GOT3 (cell line): ENCODE measurements at places on chromosomes 2 and 18.

- no peak for DNase-seq
Observed at GRCh38 chr18:32300914-32301313, 111.1 kb downstream of the MEP1B start.

- no peak for DNase-seq
Observed at GRCh38 chr2:20355131-20355530, 4.5 kb upstream of the PUM2 start.

DNA sequence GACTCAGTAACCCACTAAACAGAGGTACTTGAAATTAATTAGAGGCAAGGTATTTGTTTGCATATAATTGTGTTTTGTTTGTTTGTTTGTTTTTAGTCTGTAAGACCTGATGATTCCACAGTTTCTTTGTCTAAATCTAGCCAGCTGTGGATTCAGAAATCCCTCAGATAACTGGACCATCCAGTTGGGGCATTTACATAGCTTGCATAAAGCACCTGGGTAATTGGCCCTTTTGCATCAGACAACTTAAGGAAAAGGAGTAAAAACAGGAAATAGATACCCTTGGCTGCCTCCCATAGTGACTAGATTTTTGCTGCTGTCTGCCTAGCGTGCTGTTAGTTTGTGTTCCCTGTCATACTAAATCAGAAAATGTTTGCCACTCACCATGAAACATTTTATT is 46.6 kb upstream of the XIRP2 start:
- no peak for DNase-seq

- DNase-seq = no peak
Observed at GRCh38 chr2:43214253-43214652, 12.2 kb downstream of the ZFP36L2 start.

GRCh38 chr2:25955869-25956535 is 26.3 kb downstream of the KIF3C start:
- DNase-seq = no peak

- no peak for DNase-seq
Observed at GRCh38 chr2:45653122-45653913, 1.8 kb downstream of the PRKCE start.

GRCh38 chr18:53443336-53443735 is 781.1 kb downstream of the MBD2 start:
- no peak for DNase-seq

- no peak for DNase-seq
Observed at GRCh38 chr2:157170299-157170698, 87.2 kb upstream of the GALNT5 start.

DNA sequence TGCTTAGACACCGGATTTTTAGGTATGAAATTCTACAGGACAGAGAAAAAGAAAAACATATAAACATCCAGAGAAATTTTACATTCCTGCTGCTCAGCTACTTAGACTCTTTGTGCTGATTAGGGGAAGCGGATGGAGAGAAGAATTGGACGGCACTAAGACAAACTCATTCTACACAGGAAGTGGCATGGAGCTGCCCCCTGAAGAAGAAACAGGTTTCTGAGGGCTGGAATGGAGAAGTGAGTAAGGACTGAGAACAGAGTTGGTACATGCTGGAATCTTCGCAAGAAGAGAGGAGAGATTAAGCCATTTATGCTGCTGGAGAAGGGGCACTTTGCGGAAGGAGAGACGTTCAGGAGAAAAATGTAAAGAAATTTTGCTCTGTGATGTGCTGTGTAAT is 253.0 kb upstream of the ERBB4 start:
- DNase-seq = no peak

DNA sequence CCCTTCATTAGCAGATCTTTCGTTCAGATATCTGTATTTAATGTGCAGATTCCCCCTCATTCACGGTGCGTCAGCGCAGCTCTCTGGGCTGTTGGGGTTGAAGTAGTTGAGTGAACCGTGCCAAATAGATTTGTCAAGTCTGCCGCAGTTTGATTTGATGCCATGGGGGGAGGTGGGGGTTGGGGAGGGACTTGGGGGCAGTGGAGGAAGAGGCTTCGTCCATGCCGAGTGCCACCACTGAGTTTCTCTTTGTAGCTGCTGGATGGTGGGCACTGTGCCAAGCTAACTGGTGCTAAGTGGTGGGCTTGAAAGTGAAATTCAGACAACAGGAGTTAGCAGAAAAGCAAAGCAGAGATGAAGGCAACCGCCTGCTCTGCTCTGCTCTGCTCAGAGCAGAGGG is 47.9 kb downstream of the NRP2 start:
- no peak for DNase-seq

GRCh38 chr2:189648846-189649509 is 12.3 kb upstream of the ASNSD1 start:
- DNase-seq = no peak

DNA sequence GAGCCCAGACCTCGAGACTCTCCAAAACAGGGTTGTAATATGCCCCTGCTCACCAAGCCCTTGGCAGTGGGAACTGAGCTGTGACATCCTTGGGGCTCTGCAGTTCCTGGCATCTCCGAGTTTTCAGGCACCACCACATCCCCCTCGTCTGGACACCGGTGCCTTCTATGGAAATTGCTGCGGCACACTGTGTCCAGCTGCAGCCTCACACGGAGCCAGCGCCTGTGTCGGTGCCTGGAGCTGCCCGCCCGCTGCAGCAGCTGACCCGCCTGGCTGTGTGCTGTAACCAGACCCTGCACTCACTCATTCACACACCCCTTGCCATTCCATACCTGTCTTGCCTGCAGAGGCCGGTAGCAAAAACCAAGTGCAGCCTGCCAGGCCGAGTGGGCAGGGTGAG is 11.8 kb downstream of the IWS1 start:
- DNase-seq = no peak

GRCh38 chr18:68676913-68677312 is 38.0 kb downstream of the TMX3 start:
- no peak for DNase-seq

DNA sequence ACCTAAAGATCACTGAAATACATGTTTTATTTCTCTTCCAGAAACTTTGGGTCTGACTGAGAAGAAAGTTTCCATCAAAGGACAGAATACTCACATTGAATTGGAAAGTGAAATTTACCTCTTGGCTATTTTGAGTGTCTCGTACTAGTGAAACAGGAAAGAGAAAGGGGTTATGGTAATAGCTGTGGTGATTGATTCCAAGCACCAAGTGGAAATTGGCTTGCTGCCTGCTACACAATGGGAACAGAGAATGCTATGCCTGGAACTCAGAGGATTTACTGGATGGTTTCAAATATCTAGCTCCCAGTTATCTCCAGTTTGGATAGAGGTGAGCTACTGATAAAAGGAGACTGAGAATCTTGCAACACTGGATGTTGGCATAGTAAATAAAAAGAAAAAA is 492.8 kb upstream of the FSIP2 start:
- no peak for DNase-seq

DNA sequence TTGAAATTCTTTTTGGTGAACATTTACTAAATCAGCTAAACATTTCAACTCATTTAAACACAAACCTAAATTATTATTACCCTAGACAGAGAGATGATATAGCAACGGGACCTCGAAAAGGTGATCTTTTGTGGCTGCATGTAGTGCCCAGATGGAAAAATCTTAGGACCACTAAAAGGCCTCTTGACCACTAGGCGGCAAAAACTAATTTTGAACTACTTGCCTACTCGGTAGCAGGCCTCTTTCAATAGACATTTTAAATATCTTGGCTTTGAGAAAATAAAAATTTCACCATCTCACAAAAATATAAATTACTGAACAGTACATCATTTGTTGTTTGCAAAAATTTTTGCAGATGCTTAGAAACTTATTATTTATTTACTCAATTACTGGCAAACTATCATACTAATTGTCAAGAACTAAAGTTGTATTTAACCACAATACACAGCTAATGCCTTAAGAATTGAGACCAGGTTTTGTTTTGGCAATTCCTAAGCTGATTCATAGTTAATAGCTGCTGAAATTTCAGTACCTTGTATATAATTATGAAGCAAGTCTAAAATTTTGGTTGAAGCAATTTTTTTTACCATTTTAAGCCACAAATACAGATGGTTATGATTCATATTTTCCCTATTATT is 9.4 kb downstream of the COL3A1 start:
- no peak for DNase-seq

- DNase-seq = no peak
Observed at GRCh38 chr2:112141626-112142007, 3.4 kb downstream of the FBLN7 start.

DNA sequence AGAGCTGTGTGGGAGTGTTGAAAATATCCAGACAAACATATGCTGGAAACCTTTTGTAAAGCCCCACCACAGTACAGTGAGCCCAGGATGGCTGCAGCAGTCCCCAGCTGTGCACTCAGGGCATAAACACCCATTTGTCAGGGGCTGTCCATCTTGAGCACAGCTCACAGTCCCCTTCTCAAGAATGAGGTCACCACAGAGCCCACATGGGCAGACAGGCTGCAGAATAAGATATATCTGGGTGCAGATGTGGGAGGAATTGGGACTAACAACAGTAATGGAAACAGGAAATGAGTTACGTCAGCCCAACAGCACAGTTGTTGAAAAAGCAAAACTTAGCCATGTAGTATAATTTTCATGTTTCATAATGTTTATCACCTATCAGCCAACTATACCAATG is 219.6 kb downstream of the ETAA1 start:
- no peak for DNase-seq

DNA sequence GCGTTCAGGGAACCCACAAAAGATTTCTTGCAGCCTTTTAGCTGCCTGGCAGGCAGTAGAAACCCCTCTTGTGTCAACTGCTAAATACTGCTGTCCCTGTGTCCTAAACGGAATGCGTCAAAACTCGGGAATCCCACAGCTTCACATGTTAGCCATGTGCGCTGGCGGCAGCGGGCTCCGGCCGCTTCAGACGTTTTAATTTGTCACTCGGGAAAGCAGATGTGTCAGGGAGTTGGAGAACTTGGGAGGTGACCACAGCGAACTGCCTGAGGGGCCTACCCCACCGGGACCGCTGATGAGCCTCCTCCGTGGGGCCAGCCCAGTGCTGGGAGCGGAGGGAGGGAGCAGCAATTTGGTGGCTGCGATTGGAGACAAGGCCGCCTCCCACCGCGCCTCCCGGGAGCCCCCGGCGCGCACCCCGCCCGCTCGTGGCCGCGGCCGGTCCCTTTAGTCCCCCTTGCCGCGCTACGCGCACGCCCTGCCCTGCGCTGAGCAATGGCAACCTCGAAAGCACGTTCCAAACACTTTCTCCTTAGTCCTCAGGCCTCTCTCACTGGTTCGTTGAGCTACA is 146.1 kb upstream of the SATB2 start:
- no peak for DNase-seq

DNA sequence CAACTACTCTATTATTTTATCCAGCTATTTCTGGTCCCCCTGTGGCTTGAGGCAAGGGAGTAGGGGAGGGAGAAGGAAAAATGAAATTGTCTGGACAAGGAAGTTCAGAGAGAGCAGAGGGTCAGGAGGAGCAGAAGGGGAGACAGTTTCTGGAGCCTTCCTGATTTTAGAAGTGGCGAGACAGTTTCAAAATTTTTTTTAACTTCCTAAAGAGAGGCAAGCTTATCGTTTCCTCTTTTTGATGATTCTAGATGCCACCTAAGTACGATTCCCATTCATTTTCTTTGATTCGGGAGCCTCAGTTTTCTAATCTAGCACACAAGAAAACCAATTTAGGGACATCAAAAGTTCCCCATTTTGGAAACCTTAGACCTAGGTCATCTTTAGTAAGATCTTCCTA is 96.9 kb upstream of the B3GNT2 start:
- no peak for DNase-seq

DNA sequence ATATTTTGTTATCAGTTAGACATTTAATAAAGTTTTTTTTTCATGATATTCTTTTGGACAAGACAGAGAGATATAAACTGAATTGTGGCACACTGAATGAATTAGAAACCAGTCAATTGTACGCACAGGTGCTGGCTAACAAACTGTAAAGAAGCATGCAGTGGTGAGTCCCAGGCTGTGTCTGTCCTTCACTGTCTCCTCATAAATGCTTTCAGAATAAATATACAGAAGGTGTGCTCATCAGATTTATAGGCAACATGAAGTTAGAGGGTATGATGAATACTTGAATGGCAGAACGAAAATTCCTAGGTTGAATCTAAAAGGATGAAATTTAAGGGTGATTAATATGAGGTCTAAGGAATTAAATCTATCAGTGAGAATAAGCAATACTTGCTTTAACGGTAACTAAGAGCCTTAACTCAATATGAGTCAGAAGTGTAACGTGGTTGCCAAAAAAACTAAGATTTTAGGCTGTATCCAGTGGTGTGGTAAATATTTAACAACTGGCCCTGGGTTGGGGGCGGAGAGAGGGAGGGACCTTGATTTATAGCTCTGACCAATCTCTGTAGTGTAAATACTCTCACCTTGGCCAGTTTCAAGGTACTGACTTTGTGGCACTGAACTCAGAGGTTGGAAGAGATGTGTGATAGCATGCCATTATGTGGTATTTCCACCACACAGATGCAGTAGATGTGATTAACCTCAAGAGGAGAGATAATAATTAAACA is 41.9 kb upstream of the AAK1 start:
- DNase-seq = no peak

GRCh38 chr2:144713410-144713809 is 193.5 kb upstream of the ZEB2 start:
- DNase-seq = no peak

DNA sequence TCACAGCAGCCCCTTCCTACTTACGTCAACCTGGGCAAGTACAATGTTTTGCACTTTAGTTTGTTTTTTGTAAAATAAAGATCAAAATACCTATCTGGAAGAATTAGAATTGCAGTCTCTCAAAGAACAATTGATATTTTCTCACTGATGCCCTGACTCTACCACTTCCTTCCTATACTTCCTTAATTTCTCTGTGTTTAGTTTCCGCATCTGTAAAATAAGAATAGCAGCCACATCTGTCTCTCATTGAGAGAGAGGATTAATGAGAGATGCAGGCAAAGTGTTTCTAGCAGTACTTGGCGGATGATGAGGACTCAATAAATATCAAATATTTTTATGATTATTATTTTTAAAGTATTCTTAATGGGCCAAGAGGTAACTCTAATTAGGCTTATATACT is 122.6 kb upstream of the PIEZO2 start:
- no peak for DNase-seq

GRCh38 chr2:42897358-42897757 is 105.0 kb upstream of the HAAO start:
- DNase-seq = no peak

DNA sequence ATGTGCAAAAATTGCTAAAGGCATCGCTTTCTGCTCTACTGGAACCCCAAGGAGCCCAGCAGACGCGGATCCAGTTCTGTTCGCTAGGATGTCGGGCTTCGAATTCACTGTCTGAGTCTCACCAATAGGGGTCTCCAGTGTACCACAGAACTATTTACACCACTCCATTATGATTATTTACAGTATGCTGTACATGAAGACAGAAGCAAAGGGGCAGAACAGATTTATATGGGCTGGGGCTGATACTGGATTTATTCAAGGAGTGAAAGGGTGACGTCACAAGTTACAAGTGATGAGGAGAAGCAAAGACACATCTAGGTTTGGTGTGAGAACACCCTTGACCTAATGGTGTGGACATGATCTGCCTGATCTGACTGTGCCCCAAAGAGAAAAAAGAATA is 185.3 kb upstream of the ATP5MC3 start:
- DNase-seq = peak; percentile 13
